ENCODE measurements at places on chromosomes 2 and 18.

DNA sequence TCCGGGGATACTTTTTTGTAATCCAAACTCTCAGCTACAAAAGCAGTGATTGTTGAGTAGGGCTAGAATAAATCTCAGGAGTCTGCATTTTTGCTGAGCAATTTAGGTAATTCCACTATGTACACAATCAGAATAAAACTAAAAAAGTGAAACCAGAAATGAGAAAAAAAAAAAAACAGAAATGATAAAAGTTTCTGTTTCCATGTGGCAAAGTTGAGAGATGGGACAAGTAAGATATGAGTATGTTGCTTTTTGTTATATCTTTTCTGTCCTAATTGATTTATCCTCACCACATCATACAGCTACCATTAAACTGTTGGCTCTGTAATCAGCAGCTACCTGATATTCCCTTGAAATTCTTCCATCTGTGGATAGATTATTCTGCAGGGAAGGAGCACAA lies 92.7 kb downstream of the VWC2L start:
- DNase-seq = no peak

- no peak for DNase-seq
Observed at GRCh38 chr2:111918383-111918806, 20.0 kb downstream of the MERTK start.

GRCh38 chr2:31265234-31265633 lies 31.3 kb downstream of the EHD3 start:
- no peak for DNase-seq

DNA sequence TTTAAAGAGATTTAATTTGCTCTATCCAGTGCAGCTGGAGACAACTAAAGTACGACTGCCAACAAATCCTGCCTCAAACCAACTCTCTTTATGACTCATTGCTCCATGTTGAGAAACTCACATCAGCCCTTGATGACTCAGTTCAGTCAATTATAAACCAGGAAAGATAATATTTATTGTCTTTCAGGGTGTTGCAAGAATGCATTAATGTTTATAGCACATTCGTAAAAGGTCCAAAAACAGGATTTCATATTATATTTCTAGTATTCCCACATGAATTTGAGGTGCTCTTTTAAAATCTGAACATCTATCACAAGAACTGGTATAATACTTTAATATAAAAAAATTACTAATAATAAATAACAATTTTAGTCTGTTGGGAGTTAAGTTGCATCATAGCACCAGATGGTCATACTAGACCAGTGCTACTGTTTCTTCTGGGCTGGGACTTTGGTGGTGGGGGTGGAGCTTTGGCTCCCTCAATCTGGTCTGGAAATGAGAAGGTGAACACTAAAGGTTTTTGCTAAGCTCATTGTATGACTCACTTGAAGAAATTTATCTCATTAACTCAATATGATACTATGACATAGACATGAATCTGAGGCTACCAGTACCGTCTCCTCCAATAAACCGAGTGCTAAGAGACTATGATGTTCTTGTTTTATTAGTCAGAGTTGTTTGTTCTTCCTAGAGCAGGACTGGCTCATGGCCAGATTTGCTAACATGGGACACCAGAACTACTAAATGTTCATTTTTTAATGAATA lies 26.6 kb upstream of the MAP3K20 start:
- DNase-seq = no peak

DNA sequence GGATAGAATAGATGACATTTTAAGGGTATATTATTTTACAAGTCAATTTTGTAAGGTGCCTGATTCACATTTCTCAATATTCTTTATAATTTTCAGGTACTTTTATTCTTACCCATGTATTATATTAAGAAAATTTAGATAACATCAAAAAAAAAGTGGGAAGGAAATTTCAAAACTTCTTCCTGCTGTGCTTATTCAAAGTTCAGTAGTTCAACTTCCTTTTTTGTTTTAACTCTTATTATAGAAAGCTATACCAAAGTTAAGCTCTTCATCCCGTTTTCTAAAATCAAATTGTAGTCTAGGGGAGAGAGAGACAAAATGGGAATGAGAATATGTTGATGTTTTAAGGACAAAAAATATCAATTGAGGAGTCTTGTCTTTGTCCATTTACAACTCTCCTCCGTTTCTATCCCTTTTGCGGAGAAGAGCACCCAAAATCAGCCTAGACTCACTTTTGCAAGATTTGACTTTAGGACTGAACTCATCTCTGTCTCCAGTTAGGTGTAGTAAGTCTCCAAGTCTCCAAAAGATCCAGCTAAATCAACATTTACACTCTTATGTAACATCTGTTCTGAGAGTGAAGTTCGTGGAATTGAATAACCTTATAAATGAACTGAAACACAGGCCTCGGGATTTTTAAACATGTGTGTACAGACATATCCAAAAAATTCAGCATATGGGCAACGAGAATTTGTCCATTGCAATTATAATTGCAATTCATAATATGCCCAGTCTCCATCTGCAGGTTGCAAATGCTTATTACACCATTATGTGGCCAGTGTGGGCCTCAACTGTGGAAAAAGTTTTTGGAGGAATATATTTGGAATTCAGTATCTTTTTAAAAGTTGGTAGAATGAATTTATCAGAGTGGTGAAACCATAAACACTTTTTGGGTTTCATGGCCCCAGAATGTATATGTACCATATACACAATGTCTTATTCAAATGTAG lies 23.9 kb downstream of the FAM124B start:
- no peak for DNase-seq

- no peak for DNase-seq
Observed at GRCh38 chr2:56648802-56649201, 465.0 kb downstream of the CCDC85A start.

Data from stimulated activated CD4-positive, alpha-beta T cell treated with anti-CD3 and anti-CD28 coated beads, TNF-alpha, amount 100 ng/mL, for 4 hours (primary cell).